AG04449 (cell line): ENCODE measurements at places on chromosomes 16 and 17.

GRCh38 chr16:53510704-53511070 lies 7.7 kb upstream of the AKTIP start:
- DNase-seq = no peak

DNA sequence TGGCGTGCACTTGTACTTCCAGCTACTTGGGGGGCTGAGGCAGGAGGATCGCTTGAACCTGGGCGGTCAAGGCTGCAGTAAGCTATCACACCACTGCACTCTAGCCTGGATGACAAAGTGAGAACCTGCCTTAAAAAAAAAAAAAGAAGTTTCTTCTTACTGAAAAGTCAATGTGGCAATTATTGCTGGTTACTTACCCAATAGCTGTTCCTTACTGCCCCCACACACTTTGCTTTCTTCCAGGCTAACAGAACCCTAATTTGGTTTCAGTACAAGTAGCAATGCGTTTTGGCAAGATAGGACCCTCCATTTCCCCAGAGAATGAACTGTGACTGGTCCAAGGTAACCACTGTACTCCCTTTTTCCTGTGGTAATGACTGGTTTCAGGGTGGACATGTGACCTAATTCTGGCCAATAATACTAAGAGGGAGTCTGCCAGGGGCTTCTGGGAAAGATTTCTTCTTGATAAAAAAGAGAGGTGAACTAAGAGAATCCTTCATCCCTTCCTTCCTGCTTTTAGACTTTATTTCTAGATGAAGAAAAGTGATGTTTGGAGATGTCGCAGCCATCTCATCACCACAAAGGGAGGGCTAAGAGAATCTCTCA lies 58.8 kb upstream of the MSI2 start:
- no peak for DNase-seq

- DNase-seq = no peak
Measured at GRCh38 chr16:15606518-15607220, 36.3 kb downstream of the MARF1 start.

GRCh38 chr17:81202318-81202717 lies 20.4 kb downstream of the CEP131 start:
- DNase-seq = no peak

GRCh38 chr17:28325211-28325610 lies 6.2 kb downstream of the TMEM97 start:
- DNase-seq = no peak

DNA sequence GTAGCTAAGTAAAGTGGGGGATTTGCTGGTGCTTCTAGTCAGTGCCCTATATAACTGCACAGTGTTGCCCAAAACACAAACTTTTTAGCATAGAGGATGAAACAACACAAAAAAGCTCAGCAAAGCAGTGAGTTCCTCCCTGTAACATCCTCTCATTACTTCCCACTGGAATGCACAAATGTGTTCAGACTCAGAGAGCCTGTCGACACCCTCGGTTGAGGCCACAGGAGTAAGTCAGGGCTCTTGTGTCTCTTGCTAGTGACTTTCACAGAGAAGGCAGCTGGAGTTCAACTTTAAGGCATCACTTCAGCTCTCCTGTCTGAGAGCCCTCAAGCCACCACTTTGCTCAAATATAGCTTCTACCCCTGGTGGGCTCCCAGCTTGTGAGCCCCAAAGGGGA lies 107.2 kb upstream of the NETO2 start:
- no peak for DNase-seq

DNA sequence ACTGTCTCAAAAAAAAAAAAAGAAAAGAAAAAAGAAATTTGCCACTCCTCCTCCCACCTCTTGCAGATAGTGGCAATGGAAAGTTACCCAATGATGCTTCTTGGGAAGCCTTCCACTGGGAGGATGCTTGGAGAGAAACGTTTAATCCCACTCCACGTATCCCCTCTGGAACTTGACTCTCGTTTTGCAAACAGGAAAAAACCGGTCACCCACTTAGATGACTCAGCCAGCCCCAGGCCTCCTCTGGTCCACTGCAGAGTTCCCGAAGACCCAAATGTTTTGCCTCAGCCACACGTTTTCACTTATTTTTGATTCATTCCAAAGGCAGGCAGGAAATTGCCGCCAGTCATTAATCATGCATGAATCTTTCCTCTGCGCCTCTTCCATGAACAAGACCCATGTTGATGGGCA lies 9.3 kb upstream of the TNFRSF17 start:
- peak; percentile 67 for DNase-seq

DNA sequence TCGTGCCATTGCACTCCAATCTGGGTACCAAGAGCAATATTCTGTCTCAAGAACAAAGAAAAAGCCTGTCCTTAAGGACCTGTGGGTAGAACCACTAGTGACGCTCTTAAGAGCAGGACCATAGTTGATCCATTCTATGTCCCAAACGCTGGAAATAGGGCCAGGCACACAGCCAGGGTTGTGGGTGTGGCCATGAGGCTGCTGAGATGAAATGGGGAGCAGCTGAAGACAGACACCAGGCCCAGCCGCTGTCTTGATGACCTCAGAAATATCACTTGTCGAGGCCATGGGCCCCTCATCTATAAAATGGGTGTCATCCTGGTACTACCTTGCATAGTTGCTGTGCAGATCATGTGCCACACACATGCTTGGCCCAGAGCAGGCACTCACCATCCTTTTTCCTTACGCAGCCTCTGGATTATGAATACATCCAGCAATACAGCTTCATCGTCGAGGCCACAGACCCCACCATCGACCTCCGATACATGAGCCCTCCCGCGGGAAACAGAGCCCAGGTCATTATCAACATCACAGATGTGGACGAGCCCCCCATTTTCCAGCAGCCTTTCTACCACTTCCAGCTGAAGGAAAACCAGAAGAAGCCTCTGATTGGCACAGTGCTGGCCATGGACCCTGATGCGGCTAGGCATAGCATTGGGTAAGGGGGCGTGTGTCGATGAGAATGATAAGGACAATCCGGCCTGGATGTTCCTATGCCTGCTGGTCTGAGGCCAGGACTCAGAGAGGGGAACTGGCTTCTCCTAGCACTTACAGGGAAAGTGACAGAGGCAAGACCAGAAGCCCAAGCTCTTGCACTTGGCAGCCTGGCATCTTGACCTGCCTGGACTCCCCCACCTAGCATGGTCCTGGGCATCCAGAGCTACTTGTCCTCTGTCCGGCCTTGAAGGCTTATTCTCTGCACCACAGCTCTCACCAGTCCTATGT lies 25.5 kb downstream of the CDH5 start:
- DNase-seq = no peak

- DNase-seq = no peak
Measured at GRCh38 chr16:75793641-75794040, 67.4 kb upstream of the CPHXL start.

GRCh38 chr16:84851192-84852127 lies 31.7 kb downstream of the CRISPLD2 start:
- peak; percentile 79 for DNase-seq

DNA sequence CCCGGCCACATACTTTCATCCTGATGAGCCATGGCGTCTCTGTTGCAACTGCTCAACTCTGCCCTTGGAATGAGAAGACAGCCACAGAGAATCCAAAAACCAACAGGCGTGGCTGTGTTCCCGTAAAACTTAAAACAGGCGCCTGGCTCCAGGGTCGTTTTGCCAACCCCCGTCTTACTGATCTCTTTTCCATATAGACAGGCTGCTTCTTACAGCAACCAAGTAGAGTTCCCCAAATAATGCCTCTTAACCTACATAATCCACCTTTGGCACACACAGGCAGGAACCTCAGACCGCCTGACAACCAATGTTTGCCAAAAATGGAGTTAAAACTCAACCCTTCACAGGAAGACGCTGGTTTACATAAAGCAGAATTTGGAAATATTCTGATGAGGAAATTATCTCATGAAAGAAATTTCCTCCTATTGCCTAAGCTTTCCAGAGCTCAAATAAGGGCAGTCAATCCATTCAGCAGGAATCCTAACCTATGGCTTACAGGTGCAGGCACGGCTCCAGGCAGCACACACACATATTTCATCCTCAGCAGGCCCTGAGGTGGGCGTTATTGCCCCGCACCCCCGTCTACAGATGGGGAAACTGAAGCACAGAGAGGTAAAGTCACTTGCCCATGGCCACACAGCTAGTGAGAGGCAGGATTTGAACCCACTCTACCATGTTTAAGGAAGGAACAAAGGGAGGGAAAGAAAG lies 35.8 kb downstream of the LITAF start:
- no peak for DNase-seq

- DNase-seq = no peak
Measured at GRCh38 chr16:50038286-50038685, 13.3 kb downstream of the CNEP1R1 start.

DNA sequence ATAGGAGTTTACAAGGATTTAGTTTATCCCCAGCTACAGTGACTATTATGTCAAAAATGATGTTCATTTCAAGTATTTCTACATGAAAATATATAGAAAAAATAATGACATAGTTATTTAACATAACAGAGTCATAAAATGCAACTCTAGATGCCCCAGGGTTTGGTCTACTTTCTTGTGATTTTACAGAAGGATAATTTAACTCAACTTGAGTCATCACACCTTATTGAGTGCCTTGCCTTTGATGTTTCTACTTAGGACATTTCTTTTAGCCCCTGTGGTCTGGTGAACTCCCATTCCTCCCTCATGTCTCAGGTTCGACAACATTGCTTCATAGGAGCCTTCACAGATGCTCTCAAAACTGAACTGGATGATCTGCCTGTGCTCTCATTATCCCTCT lies 2.0 kb downstream of the KRT20 start:
- no peak for DNase-seq

DNA sequence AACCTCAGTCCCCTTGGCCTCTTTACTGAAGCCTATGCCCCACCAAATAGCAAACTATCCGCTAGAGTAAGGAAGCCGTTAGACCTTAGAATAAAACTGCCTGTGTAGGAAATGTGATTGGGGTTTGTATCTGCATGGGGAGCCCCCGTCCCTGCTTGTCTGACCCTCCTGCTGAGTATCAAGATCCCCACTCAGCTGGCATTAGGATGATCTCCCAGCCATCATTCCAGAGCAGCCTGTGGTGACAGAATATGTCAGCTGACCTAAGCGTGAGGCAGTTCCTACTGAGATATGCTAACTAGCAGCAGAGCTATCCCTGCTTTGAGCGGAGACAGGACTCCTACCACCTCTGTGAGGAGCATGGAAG lies 645 bp upstream of the GFOD2 start:
- peak; percentile 26 for DNase-seq

DNA sequence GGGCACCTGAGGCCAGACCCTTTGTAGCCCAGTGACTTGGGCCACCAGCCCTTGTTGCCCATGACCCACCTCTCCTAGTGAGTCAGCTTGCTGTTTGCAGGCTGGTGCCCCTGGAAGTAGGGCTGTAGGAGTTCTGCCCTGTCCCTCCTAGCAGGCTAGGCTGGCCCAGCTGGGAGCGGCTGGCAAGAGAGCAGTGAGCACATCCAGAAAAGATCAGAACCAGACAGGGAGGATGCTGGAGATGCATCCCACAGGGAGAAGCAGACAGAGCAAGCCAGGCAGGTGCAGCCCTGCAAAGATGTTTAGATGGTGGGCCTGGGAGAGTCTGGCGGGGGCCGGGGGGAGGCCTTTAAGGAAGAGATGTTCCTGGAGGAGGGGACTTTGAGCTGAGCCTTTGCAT lies 2.4 kb downstream of the SLC5A10 start:
- DNase-seq = no peak

- no peak for DNase-seq
Measured at GRCh38 chr16:55678161-55678821, 22.5 kb downstream of the SLC6A2 start.

DNA sequence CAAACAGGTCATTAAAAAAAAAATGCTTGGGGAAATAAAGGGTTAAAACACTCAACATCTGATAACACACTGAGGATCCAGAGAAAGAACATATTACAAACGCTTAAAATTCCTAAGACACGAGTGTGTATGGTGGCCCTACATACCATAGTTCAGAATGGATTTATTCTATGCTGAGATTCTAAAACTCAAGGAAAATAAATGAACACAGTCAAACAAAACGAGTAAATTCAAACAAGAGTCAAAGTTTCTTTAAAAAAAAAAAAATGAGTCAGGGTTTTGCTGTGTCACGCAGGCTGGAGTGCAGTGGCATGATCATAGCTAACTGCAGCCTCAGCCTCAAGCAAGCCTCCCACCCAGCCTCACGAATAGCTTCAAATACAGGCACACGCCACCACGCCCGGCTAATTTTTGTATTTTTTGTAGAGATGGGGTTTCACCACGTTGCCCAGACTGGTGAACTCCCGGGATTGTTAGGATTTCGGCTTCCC lies 17.4 kb downstream of the CRK start:
- DNase-seq = peak; percentile 70

DNA sequence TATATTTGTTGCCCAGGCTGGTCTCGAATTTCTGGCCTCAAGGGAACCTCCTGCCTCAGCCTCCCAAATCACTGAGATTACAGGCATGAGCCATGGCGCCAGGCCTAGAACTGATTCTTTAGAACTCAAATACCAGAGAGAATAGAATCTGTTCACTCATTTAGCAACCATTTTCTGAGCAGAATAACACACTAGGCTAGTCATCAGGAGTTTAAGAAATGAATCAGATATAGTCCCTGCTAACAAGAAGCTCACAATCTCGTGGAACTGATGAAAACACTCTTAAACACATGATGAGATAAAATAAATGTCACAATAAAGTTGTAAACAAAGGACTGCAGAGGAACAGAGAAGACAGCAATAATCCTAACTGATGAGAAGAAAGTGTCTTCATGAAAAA lies 55.8 kb upstream of the ADCY9 start:
- DNase-seq = peak; percentile 47

- no peak for DNase-seq
Measured at GRCh38 chr16:25297151-25297787, 39.6 kb upstream of the ZKSCAN2 start.

- no peak for DNase-seq
Measured at GRCh38 chr17:32962320-32962711, 29.3 kb upstream of the SPACA3 start.

DNA sequence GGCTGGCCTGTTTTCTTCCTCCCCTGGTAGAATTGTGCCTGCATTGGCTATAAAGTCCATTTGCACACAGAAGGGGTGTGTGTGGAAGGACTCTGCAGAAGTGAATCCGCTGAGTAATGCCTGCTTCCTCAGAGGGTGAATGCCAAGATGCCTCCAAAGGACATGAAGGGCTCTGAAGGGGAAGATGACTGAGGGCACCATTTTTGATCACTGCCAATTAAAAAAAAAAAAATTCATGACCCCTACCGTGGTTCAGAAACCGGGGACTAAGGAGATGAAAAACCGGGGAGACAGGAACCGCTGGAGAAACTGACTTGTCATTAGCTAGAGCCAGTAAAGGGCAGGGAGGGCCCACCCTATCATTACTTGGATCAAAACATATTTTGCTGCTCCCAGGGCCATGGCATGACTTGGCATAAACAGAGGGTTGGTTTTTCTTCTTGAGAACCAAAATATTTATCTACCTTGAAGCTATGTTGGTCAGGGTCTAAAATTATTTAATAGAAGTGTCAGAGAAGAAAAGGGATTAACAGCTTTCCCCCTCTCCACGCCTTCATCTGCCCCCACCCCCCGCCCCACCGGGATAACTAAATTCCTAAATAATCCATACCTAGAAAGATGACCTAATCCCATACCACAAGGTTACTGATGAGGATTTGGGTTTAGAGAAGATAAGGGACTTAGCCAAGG lies 3.6 kb upstream of the USP7 start:
- no peak for DNase-seq
